ENCODE measurements at places on chromosomes 7 and 10. TPM values are rescaled to one million over a fixed set of nuclear protein-coding genes. Genes with fewer than 3 reads are reported as not detected.

NRAP gene
- total RNA-seq = not detected

PKD2L1 gene
- total RNA-seq = not detected

SPDYE2B gene
- total RNA-seq = not detected

DEPP1 gene
- total RNA-seq = 22.6 TPM

TMEM229A gene
- total RNA-seq = not detected

ANKRD26 gene
- total RNA-seq = 8.7 TPM

RASSF4 gene
- 11.8 TPM for total RNA-seq

MSMB gene
- total RNA-seq = not detected

AGR2 gene
- total RNA-seq = not detected

EPHB6 gene
- 2.6 TPM for total RNA-seq

ZNF804B gene
- not detected for total RNA-seq

PAPOLB gene
- 0.14 TPM for total RNA-seq

RGR gene
- not detected for total RNA-seq

MYPN gene
- 0.14 TPM for total RNA-seq

LRRC18 gene
- total RNA-seq = not detected

ECHDC3 gene
- 4.4 TPM for total RNA-seq

PILRA gene
- 0.28 TPM for total RNA-seq

TAS2R5 gene
- total RNA-seq = 0.57 TPM

PIP4K2A gene
- total RNA-seq = 90.1 TPM

SAP25 gene
- total RNA-seq = not detected

FXYD4 gene
- total RNA-seq = not detected

AS3MT gene
- total RNA-seq = 13.0 TPM

COL13A1 gene
- total RNA-seq = 20.3 TPM

VSTM4 gene
- total RNA-seq = 9.1 TPM

SPDYE8 gene
- total RNA-seq = not detected

SPDYE1 gene
- not detected for total RNA-seq

FUOM gene
- total RNA-seq = 15.5 TPM

CCDC136 gene
- total RNA-seq = 8.5 TPM

MYO1G gene
- under 0.01 TPM for total RNA-seq

FRMD4A gene
- total RNA-seq = 10.7 TPM

Data from smooth muscle cell of bladder (primary cell).